Islet precursor cell (in vitro differentiated cells): ENCODE measurements at places on chromosomes 6 and 20.

GRCh38 chr6:51299621-51300380 is 481.1 kb downstream of the TFAP2B start:
- no peak for DNase-seq

DNA sequence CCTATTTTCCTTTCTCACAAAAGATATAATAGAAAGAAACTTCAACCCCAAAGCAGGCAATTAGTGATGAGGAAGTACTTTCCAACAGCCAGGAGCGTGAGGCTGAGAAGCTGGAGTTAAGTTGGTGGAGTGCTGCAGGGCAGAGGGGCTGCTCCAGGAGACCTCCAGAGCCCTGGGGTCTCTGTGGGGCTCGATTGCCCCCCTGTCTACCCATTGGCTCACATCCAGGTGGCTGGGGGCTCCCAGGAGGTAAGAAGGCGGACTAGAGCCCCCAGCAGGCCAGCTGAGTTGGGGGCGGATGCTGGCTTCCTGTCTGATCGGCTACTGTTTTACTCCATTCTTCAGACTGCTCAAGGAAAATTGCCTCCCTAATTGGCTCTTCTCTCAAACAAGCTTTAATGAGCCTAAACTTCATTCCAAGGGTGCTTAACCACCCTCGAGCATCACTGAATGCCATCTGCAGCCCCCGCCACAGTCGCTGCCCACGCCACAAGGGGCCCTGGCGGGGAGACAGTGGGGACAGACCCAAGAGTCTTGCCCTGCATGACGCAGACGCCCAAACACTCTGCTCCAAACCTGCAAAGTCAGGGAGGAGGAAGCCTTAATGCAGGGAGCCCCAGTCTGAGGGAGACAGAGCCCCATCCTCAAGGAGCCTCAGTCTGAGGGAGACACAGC is 78.6 kb downstream of the MDGA1 start:
- DNase-seq = no peak

DNA sequence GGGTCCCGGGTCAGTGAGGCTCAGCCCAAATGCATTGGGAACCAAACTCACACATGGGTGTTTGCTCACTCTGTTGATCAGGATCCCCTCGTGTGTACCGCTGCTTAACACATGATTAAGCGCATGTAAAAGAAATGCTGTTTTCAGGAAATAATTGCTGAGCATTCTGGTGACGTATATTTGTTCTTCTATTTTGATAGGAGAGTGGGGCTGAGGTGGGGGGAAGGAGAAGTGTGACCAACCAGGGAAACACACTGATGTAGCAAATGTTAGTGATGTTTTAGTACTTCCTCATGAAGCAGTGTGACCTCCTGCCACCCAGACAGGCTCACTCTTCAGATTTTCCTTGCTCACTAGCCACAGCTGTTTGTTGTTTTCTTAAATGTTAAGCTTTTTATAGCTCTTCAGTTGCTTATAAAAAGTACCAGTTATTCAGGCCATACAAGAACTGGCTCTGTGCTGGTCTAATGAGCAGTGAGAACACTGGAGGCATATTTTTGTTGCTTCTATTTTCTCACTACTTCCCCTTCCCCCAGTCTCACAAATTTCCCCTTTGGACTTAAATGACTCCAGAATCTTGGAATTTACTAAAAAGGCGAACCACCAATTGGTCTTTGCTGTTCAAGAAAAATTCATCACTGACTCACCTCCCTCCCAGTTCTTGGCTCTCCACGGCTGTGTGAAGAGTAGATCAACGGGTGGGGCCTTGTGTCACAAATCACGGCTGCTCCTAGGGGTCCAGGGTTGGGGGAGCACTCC is 79.2 kb upstream of the BACH2 start:
- DNase-seq = peak; percentile 64

DNA sequence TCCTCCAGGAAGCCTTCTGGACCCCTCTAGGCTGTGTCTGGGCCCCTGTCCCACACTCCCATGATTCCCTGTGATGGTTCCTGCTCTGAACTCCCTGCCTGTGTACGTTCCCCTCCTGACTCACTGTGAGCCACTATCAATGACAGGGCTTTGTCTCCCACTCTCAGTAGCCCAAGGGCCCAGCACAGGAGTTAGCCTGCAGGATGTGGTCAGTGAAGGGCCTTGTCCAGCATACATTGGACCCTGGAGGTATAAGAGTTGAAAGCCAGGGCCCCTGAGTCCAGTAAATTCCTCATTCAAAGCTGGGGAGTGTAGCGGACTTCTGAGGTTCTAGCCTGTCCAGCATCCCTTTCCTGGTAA is 19.0 kb downstream of the ZBP1 start:
- DNase-seq = peak; percentile 87

DNA sequence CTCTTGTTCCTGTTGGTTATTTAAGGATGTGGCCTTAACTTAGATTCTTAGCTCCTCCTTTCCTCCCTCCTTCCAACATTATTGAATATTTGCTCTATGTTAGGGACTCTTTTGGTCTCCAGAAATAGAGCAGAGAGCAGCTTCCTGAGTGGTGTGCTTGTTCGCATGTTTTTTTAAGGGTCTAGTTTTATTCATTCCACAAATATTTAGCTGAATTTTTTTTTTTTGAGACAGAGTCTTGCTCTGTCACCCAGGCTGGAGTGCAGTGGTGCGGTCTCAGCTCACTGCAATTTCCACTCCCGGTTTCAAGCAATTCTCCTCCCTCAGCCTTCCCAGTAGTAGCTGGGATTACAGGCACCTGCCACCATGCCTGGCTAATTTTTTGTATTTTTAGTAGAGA is 169.2 kb downstream of the ZFAND3 start:
- DNase-seq = no peak

GRCh38 chr6:75409286-75409685 is 84.3 kb downstream of the FILIP1 start:
- DNase-seq = no peak

DNA sequence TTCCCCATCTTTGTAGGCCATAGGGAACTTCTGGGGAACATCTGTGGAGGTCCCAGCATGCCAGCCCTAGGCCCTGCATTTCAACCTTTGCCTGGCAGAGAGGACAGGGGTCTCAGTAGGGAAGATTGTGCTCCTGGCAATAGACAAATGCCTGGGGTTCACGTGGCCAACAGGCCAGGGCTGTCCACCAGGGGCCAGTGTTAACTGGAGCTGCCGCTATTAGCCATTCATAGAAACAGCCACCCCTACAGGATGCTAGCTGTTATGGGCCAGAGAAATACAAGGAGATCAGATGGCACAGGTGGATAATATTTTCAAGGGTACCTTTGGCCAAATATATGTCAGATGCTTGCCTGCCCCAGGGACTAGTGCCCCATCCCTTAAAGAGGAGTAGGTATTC is 932.9 kb downstream of the QKI start:
- no peak for DNase-seq

DNA sequence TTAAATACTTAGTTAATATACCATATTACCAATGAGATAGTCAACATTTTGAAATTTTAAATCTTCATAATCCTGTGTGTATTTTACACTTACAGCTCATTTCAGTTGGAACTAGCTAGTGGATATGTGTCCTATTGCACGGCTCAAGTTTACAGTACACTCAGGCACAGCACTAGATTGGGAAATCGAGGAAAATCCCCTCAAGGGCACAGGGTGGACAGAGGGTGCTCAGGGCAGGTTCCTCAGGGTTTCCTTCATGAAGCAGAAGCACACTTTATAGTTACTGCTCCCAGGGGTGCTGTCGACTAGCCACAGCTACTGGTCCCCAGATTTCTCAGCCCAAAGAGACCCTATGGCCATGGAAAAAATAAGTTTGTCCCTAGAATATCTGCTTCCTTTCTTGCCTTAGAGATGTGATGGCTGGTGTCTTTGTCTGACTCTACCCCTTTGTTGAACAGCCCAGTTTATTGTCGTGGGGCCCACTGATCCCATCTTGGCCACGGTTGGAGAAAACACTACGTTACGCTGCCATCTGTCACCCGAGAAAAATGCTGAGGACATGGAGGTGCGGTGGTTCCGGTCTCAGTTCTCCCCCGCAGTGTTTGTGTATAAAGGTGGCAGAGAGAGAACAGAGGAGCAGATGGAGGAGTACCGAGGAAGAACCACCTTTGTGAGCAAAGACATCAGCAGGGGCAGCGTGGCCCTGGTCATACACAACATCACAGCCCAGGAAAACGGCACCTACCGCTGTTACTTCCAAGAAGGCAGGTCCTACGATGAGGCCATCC is 1.5 kb downstream of the BTN2A1 start:
- no peak for DNase-seq

DNA sequence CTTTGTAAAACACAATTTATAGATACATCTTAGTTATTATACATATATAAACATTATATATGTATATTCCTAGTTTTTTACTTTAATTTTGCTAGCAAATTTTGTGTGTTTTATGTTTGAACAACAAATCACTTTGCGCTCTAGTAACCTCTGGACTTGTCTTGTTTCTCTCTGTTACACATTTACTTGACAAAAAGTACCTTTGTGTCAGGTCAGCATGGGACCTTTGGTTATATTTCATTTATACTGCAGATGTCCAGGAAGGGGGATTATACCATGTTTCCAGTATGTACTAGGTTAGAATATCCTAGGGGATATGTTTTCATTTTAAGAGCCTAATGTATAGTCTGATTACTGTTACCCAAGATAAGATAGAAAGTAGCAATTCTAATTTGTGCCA is 28.5 kb upstream of the ELOVL5 start:
- no peak for DNase-seq

DNA sequence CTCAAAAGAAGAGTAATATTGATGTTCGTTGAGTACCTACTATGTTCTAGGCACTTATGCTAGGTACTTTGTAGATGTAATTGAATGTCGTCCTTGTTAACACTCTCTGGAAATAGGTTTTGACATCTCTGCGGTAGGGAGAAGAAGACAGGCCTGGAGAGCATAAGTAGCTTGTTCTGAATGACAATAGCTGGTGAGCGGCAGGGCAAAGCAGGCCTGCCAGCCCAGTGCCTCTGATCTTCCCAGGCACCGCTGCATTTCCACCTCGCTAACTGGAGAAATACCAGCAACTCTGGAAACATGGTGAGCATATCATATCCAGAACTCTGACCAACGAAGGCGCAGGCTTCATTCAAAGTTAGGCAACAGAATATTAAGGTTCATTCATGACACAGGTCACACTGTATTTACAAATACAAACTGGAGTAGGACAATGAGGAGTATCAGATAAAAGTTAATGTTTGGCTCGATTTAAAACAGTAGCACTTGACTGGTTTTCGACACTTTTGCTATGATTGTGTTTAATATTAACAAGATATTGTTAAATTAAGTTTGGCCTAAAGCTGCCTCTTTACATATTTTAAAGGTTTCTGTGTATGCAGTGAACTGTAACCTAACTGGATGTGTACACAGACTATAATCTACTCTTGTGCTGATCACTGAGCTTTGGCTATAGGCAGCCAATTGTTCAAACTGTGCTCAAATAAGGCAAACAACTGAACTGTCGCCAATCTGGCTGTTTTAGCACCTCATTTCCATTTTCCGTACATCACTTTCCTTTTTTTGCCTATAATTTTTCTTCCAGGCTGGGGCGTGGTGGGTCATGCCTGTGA is 54.1 kb downstream of the PPP1R3G start:
- DNase-seq = peak; percentile 57

DNA sequence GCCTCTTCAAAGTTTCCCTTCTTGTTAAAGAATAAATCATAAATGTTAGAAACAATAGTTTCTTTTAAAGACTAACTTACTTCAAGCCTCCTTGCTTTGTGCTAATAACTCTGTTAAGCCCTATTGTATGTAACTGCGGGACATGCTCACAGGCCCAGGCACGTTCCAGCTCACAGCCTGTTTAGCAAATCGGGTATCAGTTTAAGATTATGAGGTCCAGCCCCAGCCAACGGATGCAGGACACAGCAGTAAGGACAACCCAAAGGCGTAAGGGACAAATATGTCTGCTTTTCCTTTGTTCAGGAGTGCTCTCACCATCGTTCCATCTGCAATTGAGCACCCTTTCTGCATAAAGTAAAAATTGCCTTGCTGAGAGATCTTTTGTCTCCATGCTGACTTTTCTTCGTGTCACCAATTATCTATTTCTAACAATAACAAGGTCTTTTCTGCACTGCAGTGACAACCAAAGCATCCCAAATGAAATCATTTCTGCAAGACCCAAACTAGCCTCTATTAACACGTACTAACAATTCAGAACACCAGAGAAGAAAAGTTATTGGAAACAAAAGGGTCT is 1.4 kb downstream of the C6orf52 start:
- DNase-seq = no peak

DNA sequence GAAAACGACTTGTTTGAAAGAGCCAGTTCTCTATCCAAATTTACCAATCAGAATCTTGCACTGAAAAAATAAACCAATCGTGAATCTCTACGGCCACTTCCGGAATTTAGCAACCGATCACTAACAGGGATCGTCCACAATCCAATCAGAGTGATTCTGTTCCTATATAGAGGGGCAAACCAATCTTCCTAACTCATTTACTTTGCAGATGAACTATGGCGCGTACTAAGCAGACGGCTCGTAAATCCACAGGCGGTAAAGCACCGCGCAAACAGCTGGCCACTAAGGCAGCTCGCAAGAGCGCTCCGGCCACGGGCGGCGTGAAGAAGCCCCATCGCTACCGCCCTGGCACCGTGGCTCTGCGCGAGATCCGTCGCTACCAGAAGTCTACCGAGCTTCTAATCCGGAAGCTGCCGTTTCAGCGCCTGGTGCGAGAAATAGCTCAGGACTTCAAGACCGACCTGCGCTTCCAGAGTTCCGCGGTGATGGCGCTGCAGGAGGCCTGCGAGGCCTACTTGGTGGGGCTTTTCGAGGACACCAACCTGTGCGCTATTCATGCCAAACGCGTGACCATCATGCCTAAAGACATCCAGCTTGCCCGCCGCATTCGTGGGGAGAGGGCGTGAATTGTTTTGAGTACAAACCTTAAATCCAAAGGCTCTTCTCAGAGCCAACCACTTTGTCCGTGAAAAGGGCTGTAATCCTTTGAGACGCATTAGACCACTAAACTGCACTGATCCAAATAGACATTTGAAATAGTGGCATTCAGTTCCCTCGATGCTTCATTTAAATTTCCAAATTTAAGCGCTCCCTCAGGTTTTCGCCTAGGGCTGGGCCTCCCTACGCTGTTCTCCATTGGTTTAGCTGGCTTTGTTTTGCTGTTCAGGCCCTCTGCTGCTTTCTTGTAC is 138.0 kb downstream of the HFE start:
- DNase-seq = peak; percentile 92

GRCh38 chr20:51620432-51620831 is 77.9 kb upstream of the NFATC2 start:
- no peak for DNase-seq

- no peak for DNase-seq
Measured at GRCh38 chr20:56428410-56428809, 16.4 kb downstream of the CASS4 start.

DNA sequence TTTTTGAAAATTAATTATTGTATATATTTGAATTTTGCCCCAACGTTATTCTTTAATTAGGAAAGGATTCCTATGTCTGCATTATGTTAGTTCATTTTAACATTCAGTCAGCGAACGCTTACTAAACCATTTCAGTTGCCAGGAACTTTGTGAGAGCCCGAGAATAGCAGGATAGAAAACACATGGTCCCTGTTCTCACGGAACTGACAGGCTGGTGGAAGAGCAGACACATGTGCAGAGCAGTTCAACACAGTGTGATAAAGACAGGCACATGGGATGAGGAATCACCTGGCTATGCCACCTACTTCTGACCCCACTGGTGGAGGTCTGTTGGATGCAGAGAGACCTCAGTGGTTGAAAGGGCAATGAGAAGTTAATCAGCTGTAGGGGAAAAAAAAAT is 367.2 kb downstream of the EPM2A start:
- no peak for DNase-seq
